ENCODE measurements at places on chromosomes 2 and 18.

DNA sequence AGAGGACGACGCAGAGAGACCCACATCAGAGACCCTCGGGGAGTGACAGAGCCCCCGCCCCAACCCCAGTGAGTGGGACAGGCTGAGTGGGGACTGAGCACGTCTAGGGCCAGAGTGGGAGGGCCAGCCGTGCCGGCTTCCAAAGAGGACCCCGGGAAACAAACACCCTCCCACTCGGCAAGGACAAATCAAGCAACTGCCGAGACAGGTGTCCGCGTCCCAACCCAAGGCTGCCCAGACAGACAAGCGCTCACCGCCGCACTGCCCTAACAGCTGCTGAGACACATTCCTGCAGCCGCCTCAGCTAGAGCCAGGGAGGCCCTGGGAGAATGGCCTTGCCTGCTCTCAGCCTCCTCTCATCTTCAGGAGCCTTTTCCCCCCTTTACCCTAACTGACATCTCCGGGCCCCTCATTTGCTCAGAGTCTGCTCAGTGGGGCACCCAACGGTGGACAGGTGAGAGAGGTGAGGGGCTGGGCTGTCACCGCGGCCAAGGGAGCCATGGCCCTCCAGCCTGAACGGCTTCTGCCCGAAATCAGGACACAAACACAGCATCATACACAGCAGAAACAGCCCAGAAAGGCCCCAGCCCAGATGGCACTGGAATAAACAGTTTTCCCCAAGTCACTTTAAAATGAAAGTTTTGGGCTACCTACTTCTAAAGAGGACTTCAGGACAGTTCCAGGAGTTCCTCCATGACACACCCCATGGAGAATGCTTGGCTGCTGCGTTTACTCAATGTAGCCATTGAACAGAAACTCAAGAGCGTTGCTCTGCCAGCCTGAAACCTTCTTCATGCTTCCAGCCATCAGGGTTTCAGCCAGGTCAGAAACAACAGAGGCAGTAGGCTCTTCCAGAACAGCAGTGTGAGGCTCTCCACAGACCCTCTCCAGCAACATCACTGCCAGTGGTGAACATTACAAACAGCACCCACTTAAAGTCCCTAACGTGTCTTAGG, 23.6 kb downstream of the SLC66A2 start:
- no peaks in the 10 kb centered on the region for H3K27me3 ChIP-seq
- H3K36me3 ChIP-seq = peaks cover 27% of the 10 kb centered on the region
- H3K27ac ChIP-seq = no peak overlapping the region
- no peak for DNase-seq
- H3K4me3 ChIP-seq = no peak overlapping the region
- peaks cover 18% of the 10 kb centered on the region for H3K4me1 ChIP-seq

DNA sequence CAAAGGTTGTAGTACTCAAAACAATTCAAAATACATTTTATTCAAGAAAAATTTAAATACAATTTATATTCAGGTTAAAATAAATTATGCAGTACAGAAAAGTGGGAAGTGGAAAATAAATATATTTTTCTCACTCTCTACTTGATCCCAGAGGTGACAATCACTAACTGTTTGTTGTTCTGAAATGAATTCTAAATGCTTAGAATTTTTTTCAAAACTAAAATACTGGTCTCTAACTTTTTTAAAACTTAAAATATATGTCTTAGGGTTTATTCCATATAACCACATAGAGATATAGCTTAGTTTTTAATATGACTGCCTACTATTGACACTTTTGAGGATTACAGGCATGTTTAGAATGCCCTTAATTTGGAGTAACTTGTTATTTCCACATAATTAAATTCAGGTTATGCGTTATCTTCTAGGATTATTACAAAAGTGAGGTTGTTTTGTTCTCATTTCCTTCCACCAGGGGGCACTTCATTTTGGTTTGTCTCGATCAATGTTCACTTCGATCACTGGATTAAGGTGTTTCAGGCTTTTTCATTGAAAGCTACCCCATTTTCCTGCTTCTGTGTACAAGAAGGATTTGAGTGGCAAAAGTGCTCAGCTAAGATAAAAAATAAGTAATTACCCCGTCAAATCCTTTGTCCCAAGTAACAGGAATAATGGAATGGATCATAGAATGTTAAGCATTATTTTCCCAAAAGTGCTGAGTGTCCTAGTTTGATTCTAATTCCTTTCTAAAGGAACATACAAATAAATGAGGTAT, 27.1 kb upstream of the TFPI start:
- H3K4me3 ChIP-seq = peak overlapping the region; percentile 16
- H3K36me3 ChIP-seq = no peaks in the 10 kb centered on the region
- H3K27me3 ChIP-seq = no peaks in the 10 kb centered on the region
- DNase-seq = no peak
- no peak overlapping the region for H3K27ac ChIP-seq
- peaks cover 7% of the 10 kb centered on the region for H3K4me1 ChIP-seq

DNA sequence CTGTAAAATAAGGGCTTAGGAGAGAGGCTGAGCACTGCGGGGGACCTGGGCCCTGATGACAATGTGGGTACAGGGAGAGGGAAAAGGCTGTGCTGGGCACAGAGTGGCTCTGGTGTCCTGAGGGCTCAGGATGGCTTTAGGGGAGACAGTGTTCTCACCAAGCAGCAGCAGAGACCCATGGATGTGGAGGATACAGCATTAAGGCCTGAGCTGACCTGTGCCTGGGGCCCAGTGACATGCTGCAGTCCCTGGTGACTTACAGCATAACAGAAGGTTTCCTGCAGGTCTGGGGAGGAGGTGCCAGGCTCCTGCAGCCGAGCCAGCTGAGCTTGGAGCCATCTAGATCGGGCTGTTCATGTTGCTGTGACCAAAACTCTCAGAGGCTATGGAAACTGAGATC, 191.3 kb upstream of the SMAD2 start:
- no peak for DNase-seq
- H3K27me3 ChIP-seq = no peaks in the 10 kb centered on the region
- H3K27ac ChIP-seq = no peak overlapping the region
- H3K36me3 ChIP-seq = no peaks in the 10 kb centered on the region
- no peak overlapping the region for H3K4me3 ChIP-seq
- peaks cover 4% of the 10 kb centered on the region for H3K4me1 ChIP-seq

DNA sequence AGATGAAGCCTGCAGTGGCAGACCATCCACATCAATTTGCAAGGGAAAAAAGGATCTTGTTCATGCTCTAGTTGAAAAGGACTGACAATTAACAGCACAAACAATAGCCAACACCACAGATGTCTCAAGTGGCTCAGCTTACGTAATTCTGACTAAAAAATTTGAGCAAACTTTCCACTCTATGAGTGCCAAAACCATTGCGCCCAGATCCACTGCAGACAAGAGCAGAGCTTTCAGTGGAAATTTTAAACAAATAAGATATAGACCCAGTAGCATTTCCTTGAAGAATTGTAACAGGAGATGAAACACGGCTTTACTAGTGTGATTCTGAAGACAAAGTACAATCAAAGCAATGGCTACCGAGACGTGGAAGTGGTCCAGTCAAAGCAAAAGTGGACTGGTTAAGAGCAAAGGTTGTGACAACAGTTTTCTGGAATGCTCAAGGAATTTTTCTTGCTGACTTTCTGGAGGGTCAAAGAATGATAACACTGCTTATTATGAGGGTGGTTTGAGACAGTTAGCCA, 12.0 kb upstream of the ZNF396 start:
- H3K27me3 ChIP-seq = no peaks in the 10 kb centered on the region
- H3K27ac ChIP-seq = peak overlapping the region; percentile 37
- DNase-seq = peak; percentile 80
- no peak overlapping the region for H3K4me3 ChIP-seq
- no peaks in the 10 kb centered on the region for H3K36me3 ChIP-seq

- no peaks in the 10 kb centered on the region for H3K27me3 ChIP-seq
- no peak overlapping the region for H3K27ac ChIP-seq
- no peaks in the 10 kb centered on the region for H3K36me3 ChIP-seq
- no peaks in the 10 kb centered on the region for H3K4me1 ChIP-seq
- DNase-seq = no peak
Observed at GRCh38 chr2:202720226-202720625, 85.5 kb downstream of the FAM117B start.

Measured in esophagus muscularis mucosa (tissue), 4 donors.